Astrocyte (in vitro differentiated cells and primary cell): ENCODE measurements at places on chromosomes 1 and 21.

- peak; percentile 22 for DNase-seq
These were observed 91.5 kb upstream of the F3 start for GRCh38 chr1:94633051-94633450.

DNA sequence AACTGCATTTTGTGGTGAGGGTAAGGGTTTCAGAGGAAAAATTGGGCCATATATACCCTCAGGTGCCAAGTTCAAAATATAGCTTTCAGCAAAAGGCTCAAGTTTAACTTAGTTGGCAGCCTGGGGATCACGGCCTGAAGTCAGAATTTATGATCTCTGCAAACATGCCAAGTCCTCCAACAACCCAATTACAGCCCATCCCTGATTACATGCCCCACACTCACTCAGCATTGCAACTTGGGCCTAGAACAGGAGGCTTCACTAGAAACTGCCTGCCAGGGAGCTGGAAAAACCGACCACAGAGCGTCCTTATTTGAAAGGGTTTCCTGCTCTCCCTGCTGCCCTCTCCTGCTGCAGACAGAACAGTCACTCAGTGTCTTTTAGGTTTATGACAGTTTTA is 12.4 kb downstream of the FYB2 start:
- no peak for DNase-seq

GRCh38 chr1:246152986-246153431 is 354.1 kb downstream of the SMYD3 start:
- no peak for DNase-seq

- DNase-seq: no peak
These were observed 40.2 kb upstream of the VWA5B1 start for GRCh38 chr1:20250340-20250989.

- no peak for DNase-seq
These were observed 46.7 kb downstream of the TRIT1 start for GRCh38 chr1:39836595-39837110.

- no peak for DNase-seq
These were observed 72.0 kb downstream of the ZNF281 start for GRCh38 chr1:200337831-200338230.

DNA sequence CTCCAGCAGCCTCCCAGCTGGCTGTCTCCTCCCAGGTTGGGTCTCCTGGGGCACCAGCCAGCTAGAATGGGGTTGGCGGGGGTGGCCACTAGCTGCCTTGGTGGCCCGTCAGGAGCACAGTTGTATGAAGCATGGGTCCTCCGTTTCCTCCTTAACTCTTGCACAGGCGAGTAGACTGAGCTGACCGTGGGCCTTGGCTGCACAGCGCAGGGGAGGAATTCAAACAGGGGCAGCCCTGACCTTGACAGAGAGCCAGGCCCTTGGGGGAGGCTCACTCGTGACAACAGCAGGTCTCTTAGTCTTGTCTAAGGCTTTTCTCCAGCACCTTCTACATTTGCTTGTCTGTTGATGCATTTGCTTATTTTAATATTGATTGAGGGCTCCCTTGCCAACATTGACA is 114.1 kb downstream of the PRDM2 start:
- no peak for DNase-seq

GRCh38 chr21:43208561-43209332 is 39.9 kb downstream of the CRYAA start:
- DNase-seq: no peak

DNA sequence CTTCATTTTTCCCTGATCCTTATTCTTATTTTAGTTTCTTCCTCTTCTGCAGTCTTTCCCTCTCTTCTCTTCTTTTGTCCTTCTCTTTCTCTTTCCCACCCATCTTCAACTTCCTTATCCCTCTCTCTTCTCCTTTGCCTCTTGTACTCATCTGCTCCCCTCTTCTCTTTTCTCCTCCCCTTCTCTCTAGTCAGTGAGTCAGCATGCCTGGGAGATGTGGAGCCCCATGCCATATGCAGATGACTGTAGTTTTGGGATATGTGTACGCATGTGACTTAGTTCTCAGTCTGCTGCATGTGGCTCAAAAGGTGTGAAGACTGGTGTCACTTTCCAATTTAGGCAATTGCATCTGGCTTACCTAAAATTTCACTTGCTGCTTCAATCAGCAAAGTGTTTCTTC is 10.4 kb downstream of the DNAJC6 start:
- DNase-seq: no peak

DNA sequence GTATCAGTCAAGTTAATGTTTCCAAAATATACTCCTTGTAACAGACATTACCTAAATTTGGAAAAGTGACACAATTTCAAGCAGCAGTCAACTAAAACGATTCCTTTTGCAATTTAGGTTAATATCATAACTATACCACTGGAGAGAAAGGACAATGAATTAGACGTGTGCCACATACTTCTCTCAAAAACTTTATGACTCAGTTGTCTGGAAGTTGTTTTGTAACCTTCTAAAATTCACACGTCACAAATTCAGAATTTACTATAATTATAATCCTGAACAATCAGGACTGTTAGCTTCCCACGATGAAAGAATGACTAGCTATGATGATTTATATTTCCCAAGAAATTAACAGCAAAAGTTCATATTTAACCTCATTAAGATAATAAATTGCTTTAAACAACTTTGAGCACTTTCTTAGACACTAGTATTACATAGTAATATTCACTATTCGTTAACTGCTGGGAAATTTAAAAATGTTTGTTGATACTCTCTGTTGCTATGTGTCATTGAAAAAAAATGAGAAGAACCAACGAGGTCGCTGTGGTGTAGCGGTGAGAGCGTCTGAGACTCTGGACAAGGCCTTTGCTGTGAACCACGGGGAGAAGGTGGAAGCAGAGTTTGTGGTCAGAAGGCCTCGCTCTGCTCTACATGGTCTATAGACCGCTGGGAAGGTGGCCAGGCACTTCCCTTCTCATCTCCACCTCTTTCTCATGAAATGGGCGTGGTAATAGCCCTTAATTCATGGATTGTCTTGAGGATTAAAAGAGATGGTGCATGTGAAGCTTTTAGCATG is 27.9 kb upstream of the BATF3 start:
- DNase-seq: peak; percentile 93

- DNase-seq: no peak
These were observed 513.6 kb upstream of the PTBP2 start for GRCh38 chr1:96207936-96208335.
